ENCODE measurements at places on chromosomes 16 and 17. TPM values are rescaled to one million over a fixed set of nuclear protein-coding genes. Genes with fewer than 3 reads are reported as not detected.

The OR1F1 gene
- total RNA-seq: not detected

The FBXW10 gene
- total RNA-seq: 0.09 TPM

The GAS2L2 gene
- 0.07 TPM for total RNA-seq

DNA sequence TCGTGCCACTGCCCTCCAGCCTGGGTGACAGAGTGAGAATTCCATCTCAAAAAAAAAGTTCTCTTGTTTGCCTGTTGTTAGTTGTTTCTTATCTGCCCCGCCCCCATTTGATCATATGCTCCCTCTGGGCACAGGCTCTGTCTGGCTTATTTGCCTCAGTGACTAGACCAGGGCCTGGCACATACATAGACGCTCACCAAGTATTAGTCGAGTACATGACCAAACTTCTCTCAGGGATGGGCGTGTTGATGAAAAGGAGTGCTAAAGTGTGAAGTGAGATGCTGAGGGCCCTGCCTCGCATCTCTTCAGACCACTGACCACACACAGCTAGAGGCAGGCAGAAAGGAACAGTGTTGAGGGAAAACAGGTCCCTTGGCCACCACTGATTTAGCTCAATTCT lies 3.3 kb upstream of the HELZ start:
- DNase-seq: no peak

DNA sequence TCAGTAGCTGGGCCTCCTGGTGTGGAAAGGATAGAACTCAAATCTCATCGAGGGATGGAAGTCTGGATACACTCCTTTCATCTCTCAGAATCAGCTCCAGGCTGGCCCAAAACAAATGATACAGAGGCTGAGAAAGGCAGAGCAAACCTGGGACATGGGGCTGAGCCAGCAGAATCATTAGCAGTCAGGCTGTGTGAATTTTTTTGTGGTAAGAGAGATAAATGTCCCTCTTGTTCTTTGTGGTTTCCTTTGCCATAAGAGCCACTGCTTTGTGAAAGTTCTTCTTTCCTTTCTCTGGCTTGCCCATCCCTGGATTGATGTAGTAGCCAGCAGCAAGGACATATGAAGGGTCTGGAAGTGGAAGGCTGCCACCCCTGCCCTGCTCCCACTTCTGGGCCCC lies 146.2 kb downstream of the CDH13 start:
- no peak for DNase-seq

DNA sequence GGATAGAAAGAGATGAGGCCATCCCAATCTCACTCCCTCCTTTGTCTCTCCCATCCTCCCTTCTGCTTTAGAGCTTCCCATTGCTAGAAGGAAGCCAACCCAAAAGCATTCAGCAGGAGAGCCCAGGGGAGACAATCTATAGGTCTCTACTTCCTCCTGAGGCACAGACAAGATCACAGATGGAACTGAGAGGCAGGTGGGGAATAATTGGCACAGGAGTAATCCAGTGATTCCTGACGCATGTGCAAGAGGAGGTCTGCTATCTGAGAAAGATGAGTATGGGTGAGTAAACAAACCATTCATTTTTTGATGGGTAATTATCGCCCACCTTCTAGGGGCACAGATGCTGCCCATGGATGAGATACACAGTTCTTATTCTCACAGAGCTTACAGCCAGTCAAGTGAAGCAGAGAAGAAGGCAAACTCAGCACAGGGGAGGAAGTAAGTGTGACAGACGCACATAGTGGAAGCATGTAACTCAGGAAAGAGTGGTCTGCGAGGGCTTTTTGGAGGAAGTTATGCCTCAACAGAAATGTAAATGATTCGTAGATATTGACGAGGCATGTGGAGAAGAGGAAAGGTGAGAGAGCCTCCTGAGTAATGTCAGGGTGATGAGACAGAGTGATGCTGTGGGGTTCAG lies 88.9 kb upstream of the HLF start:
- DNase-seq: no peak

DNA sequence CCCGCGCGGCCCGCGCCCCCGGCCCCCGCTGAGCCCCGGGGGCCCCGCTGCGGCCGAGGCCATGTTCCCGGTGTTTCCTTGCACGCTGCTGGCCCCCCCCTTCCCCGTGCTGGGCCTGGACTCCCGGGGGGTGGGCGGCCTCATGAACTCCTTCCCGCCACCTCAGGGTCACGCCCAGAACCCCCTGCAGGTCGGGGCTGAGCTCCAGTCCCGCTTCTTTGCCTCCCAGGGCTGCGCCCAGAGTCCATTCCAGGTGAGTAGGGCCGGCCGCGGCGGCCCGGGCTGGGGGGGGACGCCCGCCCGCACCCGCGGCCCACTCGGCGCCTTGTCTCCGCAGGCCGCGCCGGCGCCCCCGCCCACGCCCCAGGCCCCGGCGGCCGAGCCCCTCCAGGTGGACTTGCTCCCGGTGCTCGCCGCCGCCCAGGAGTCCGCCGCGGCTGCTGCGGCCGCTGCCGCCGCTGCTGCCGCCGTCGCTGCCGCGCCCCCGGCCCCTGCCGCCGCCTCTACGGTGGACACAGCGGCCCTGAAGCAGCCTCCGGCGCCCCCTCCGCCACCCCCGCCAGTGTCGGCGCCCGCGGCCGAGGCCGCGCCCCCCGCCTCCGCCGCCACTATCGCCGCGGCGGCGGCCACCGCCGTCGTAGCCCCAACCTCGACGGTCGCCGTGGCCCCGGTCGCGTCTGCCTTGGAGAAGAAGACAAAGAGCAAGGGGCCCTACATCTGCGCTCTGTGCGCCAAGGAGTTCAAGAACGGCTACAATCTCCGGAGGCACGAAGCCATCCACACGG lies 504 bp downstream of the MAZ start:
- peak; percentile 37 for DNase-seq

DNA sequence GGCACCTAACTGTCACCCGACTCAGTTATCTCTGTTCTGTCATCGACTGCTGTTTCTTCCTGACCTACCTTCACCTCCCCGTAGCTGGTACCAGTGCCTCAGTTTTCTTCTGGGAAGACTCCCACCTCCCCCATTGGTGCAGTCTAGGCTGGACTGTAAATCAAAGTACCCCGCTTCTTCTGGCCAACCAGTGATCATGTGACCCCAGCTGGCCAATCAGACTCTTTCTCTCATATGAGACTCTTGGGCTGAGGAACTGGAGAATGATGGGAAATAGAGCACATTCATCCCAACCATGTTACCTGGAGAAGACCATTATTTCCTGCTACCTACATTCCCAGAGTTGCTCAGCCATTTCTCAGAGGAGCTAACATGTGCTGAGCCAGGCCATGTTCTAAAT lies 20.6 kb upstream of the LONP2 start:
- no peak for DNase-seq

GRCh38 chr17:17513626-17514025 lies 17.4 kb upstream of the RASD1 start:
- DNase-seq: no peak

DNA sequence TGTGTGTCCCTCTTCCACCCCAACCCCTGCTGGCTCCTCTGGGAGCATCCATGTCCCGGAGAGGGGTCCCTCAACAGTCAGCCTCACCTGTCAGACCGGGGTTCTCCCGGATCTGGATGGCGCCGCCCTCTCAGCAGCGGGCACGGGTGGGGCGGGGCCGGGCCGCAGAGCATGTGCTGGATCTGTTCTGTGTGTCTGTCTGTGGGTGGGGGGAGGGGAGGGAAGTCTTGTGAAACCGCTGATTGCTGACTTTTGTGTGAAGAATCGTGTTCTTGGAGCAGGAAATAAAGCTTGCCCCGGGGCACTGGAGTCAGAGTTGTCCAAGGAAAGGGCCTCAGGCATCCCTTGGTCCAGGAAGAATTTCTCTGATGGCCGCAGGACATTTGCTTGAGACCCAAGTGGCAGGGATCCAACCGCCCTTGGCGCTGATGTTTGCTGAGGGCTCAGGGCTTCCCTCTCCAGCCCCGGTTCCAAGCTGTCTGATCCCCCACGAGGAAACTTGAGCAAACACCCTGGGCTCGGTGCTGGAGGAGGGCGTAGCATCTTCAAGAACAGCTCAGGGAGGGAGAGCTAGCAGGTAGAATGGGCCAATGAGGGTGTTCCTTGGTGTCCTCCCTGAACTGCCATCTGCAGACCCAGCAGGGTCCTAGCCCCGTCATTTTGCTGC lies 4.5 kb downstream of the NXPH3 start:
- no peak for DNase-seq

GRCh38 chr17:75478508-75478907 lies 22.1 kb downstream of the TMEM94 start:
- DNase-seq: no peak

DNA sequence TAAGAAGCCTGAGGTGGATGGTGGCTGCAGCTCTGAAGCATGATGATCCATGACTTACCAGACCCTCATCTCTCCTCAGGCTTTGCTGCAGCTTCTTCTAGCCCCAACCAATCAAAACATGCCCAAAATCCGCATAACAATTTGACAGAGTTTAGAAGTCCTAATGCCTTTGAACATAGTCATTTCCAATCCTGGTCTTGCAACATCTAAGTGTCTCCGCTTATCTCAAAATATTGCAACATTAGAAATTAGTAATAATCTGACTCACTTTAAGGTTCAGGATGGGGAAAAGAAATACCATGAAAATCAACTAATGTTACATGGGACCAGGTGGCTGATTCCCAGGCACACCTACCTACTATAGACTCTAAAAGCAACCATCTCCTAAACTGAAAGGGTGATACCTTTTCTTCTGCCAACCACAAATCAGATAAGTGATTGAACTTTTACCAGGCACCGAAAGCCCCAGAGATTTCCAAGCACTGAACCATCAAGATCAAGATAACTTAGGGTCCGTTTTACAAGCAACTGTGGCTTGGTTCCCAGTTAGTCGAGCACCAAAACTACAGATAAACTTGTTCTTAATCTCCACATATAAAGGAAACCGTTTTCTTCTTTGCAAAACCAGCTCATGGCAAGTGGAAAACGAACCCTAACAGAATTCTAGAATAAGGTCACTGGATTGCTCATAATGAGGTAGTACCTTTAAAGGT lies 14.0 kb downstream of the ERN1 start:
- DNase-seq: no peak
